Urothelium cell line (cell line): ENCODE measurements at places on chromosomes 7 and 10.

DNA sequence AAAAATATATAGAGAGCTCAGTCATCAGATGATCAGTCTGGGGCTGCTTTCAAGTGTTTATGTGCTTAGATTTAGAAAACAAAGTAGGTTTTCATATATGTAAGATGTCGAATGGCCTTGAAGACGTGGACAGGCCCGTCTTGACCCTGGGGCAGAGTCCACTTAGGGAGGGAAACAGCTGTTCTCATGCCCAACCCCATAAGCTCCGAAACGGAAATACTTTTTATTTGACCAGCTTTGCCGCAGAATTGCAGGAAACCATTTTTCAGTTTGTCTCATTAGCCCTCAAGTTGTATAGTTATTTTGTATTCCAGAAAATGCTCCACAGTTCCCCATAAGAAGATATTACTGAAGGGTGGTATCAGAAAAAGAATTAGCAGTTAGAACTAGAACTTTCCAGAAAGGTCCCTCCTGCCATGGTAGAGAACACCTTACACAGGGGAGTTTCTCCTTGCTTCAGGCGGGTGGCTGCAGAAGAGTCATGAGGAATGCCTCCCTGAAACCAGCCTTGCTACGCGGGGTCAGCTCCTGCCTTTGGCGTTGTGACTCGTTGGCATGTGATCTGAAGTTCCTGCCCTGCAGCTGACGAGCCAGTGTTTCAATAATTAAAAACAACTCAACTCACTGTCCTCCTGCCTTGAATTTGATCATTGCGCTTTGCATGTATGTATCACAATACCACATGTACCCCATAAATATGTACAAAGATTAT lies 192.7 kb downstream of the CELF2 start:
- no peak for DNase-seq

DNA sequence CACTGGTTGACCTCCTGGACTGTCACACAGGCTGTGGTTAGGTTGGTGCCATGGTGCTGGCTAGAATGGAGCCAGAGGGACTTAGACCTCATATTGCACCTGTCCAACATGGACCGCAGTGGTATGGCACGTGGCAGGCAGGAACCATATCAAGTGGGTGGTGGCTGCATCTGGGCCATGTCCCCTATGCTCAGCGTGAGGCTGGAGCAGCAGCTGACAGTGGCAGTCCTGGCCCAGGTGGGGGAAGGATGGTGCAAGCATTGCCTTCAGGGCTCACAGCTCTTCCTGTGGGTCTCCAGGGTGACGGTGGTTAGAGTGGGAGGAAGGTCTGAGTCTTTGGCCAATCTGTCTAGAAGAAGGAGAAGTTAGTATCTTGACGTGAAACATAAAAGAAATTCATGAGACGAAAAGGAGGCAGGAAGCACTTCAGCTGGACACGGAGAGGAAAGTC lies 54.5 kb upstream of the PFKFB3 start:
- no peak for DNase-seq

DNA sequence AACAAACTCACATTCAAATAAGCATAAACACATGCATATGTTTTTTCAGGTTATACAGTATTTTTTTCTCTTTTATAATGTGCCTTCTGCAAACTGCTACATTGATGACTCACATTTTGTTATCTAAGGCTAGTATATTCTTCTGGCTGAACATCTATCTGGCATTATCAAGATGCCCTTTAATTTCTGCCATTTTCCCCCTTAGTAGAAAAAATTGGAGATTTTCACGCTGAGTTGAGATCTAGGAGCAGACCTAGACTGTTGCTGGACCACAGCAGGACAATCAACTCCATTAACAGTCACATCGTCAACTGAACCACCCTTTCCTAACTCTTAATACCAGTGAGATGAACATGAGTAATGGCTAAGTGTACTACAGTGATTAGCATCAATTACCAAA lies 41.6 kb downstream of the ERCC6 start:
- no peak for DNase-seq

DNA sequence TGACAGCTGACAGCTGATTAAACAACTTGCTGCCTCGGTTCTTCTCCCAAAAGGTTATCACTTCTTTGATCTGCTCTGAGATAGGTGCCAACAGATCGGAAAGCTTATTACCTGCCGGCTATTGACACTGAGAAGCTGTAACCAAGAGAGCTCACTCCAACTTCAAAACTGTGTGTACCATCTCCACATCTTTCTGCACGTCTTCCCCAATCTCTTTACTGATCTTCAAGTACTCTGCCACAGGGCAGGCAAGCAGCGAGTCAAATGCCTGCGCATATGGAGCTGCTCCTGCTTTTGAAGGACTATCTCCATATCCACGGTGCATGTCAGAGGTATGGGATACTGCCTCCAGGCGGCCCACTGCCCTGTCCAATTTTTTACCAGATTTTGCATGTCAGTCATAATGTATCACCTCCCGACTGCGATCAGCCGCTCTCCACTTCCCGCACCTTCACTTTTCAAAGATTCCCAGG lies 352 bp upstream of the ZNF485 start:
- no peak for DNase-seq

- no peak for DNase-seq
Observed at GRCh38 chr10:49312246-49312869, 13.4 kb downstream of the C10orf71 start.

GRCh38 chr7:11753433-11753832 lies 78.6 kb downstream of the THSD7A start:
- DNase-seq, result no peak

- no peak for DNase-seq
Observed at GRCh38 chr7:22468609-22469008, 31.4 kb downstream of the STEAP1B start.

DNA sequence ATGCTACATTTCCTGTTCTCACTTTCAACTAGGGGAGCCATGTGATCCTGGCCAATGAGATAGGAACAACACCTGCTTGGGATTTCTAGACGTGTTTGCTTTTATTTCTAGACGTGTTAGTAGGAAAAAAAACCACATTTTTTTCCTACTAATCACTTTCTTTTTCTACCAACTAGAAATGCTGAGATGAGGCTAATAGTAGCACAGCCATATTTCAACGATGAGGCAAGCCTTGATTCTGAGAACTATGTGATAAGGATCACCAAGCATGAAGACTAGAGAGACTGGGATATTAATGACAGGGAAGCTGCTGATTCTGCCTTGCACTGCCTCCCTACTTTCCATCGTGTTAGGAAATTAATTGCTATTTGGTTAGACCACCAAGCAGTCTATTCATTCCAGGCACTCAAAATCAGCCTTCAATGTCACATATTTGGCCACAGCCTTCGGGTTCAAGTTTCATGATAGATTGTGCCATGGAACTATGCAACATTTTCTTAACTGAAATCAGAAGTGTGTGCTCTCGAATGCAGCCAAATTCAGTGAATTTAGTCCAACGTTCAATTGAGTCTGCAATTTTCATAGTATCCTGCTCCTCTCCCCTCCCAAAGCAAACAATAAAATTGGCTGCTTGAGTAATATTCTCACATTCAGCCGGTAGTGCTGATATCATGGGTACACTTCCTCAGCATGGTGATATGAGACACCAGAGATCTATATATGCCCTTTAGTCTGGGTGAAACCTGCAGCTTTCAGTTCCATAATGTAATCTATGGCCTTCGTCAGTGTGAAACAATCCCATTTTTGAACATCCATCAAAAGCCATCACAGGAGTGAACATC lies 98.1 kb downstream of the GPR37 start:
- no peak for DNase-seq

GRCh38 chr10:130543794-130544193 lies 407.6 kb downstream of the GLRX3 start:
- no peak for DNase-seq

GRCh38 chr7:45389073-45389872 lies 184.9 kb upstream of the ADCY1 start:
- no peak for DNase-seq

DNA sequence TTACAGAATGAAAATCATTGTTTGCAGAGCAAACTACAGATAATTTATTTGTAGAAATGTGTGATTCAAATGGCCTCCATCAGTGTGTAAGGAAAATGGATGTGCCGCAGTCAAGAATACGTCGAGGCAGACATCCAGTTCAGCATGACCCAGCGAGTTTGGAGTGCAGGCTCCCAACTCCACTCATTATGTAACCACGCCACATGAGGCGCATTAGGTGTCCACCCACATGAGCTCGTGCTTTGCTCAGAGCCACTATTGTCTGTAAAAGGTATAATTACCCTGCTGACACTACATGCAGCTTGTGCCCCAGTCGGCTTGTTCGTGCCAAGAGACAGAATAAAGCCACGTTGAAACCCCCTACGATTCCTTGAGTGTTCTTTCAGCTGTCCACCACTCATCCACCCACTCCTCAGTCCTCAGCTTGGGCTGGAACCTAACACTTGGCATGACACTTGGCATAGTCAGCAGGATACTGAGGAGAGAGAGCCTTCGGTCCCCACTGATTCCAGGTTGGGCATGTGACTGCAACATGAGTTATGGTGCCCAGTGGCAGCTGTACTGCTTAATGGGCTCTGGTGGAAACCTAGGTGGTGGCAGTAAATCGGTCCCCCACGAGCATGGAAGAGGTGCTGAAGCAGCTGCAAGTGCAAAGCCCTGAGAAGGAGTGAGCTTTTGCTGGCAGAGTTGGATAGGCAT lies 102.7 kb downstream of the BICC1 start:
- no peak for DNase-seq

DNA sequence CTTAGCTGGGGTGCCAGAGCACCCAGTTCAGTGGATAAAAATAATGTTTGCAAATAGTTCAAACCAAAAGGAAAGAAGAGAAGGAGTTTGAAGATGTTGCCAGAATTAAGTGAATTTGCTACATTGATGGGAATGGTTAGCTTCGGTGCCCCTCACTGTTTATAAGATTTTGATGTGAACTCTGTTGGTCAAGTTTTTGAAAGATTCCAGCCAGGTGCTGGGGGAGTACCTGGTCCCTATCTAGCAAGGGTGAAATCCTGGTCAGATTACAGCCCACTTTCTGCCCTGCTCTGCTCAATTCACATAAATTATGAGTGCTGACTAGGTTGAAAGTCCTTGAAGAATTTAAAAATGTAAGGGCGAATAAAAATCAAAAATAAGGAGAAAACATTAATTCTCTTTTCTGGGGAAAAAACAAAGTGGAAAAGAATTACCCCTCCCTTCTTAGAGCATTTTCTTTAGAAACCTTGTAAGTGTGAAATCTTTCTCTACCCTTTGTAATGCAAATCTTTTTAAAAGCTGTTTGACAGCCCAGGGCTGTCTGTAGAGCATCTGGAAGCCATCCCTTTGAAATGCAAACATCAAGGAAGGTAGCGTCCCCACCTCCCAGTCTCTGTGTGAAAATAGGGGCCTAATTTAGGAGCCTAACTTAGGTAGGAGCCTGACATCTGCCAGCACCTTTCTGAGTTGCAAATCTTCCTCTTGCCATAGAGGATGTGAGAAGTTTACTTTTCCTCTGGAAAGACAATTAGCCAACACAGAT lies 1.4 kb upstream of the GIMAP5 start:
- no peak for DNase-seq

GRCh38 chr10:49598986-49599385 lies 11.1 kb upstream of the SLC18A3 start:
- peak; percentile 11 for DNase-seq

DNA sequence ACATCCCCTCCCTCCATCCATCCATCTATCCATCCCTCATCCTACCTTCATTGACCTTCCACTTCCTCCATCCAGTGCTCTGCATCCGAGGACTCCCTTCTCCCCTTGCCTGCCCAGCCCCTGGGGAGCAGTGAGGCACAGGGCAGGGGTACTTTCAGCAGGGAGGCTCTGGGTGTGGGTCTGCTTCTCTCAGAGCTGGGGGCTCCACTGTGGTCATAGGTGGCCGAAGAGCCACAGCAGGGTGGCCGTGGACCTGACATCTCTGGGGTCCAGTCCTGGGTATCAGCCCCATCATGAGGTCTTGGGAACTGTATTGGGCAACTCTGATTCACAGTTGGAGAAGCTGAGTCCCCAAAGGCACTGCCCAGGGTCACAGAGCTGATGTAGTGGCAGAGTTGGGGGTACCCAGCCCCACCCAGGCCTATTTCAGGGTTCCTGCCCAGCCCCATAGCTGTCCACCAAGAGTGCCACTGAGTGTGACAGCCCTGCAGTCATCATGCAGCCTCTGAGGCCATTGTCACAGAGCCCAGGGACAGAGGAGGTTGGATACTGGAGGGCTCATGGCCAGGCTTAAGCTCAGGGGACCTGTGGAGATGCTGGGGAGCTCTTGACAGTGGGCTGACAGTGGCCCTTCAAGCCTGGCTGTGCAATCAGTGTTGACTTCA lies 35.3 kb upstream of the DPYSL4 start:
- DNase-seq, result no peak
